ENCODE measurements at places on chromosomes 16 and 17.

DNA sequence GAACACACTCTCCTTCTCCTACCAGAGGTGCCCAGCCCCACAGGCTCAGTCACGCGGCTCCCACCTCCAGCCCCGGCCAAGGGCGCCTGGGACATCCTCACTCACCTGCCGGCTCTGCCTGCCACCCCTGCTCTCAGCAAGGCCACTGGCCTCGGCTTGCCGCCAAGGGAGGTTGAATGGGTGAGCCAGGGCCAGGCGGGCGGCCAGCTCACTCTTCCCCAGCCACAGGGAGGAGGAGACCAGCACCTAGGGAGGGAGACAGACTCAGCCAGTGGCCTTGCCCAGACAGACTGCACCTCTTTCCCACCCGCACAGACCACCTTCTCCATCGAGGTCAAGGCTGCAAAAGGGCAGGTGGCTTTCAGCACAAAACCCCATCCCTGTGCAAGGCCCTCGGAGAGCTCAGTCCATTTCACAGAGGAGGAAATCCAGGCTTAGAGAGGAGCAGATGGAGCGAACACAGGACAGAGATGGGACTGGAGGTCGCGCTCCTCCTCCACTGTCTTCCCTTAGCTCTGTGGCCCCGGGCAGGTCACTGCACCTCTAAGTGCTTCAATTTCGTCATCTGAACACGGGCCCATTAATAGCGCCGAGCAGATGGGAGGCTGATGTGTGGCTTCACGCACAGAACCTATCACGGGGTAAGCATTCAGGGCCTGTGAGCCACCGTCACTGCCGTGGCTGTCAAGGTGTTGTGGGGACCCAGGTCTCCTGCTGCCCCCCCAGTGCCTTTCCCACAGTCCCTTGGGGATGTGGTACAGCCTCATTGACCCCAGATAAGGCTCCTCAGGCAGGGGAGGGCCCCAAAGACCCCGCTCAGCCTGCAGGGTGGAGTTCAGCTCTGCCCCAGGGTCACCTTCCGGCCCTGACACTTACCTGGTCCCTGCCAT, 56.1 kb downstream of the RMI2 start:
- DNase-seq: no peak

DNA sequence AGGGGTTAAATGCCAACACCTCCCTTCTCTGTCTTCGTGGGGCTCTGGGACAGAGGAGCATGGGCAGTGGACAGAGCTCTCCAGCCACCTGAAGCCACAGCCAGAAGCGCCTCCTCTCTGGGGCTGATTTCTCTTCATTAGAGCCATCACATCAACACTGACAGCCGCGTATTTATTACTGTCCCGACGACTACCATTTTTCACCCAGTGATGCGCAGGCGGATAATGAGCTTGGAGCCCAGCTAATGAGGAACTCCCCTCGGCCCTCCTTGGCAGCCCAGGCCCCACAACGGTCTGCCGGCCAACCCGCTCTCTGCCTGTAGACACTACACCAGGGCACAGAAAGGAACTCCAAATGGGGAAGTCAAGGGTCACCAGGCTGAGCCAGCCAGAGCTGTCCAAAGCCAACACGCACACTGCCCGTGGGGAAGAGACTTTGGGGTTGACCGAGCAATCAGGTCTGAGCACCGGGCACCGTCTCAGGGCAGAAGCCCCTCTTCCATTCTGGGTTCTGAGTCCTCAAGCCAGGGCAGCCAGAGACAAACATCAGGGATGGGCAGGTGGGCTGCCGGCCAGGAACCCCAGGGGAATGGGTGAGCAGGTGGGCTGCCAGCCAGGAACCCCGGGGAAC, 13.2 kb downstream of the SDK2 start:
- DNase-seq: no peak

DNA sequence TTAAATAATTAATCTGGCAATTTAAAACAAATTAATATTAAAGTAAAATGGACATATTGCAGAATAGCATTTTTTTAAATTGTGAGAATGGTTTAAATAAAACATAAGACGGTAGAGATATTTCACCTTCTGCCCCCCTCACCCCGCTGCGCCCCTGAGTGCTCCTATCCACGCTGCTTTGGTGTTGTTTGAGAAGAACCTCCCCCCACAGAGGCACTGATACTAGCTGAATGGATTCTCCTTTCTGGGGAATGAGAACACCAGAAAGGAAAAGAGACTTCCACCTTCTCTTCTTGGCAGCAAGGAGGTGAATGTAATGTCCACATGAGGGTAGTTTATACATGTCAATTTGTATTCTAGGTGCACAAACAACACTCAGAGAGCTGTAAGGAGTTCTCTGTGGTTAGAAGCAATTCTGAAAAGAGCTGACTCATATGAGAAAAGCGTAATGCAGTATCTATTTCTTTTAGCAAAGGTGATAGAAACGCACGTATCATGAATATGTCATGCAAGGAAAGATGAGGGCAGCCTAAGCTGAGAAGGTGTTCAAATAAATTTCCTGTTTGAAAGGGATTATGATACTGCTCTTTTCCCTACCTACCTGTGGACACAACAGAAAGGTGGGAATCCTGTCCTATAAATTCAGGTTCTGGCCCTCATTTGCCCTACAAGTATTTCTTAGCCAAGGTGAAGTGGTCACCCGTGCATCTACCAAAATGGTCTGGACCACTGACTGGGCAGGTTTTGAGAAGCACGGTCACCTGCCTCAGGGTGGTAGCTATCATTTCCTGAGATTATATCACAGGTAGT, 126.9 kb downstream of the PARN start:
- DNase-seq: no peak

DNA sequence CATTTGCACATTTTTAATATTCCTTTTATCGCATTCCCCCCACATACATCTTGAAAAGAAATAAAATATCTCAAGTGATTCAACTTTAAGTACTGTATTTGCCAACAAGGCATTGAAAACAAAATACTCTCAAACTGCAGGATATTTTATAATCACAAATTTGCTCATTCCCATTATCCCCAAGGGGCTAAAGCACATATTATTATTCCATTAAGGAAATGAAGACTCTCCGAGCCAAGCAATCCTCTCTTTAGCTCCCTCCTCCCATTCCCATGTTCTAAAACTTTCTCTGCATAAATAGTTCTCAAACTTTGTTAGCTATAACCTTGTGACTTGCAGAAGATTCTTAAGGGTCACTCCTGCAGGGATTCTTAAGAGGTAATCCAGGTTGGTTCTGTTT, 436.8 kb downstream of the KCNJ2 start:
- no peak for DNase-seq

DNA sequence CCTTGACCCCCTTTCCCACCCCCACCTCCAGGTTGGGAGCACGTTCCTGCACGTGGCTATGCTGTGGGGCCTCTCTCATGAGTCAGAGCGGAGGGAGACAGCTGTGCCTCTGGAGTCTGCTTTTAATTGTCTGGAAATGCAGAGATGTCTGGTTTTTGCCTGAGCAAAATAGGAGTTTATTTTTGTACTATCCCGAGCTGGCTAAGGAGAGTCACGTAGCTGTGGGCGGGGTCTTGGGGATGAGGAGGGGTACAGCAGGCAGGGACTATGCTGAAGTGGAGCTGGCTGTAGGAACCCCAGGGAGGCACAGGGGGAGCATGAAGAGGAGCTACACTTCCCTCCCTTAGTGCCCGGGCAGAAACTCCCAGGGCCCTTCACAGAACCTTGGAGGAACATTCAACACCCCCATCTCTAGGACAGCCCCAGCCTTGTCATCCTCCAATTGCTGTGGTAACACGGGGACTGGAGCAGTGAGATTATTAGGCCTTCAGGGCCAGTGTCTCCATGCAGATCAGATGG, 44.7 kb upstream of the LGALS9 start:
- DNase-seq: no peak

- no peak for DNase-seq
Measured at GRCh38 chr17:17376362-17376761, 73.2 kb downstream of the NT5M start.

GRCh38 chr17:80826346-80826954, 165.2 kb upstream of the CHMP6 start:
- no peak for DNase-seq

GRCh38 chr17:41629826-41630670, 5.7 kb upstream of the KRT17 start:
- DNase-seq: no peak
